ENCODE measurements at places on chromosomes 7 and 10. TPM values are rescaled to one million over a fixed set of nuclear protein-coding genes. Genes with fewer than 3 reads are reported as not detected.
A peak's percentile ranks its signal among the peaks of the same experiment; 100 is the strongest.

Gene FOXI2
- 0.43 TPM for total RNA-seq

Gene EMX2
- not detected for total RNA-seq

Gene DNAJC30
- total RNA-seq, result 2.8 TPM

Gene TAS2R5
- not detected for total RNA-seq

- DNase-seq, result no peak
- H3K36me3 ChIP-seq, result no peaks in the 10 kb centered on the region
- H3K27me3 ChIP-seq, result peaks cover under 1% of the 10 kb centered on the region
- no peak overlapping the region for H3K4me3 ChIP-seq
- no peak overlapping the region for H3K27ac ChIP-seq
- no peaks in the 10 kb centered on the region for H3K4me1 ChIP-seq
Observed at GRCh38 chr10:120508393-120508792, 51.4 kb downstream of the PLPP4 start.

- H3K4me3 ChIP-seq, result no peak overlapping the region
- peak; percentile 75 for DNase-seq
Observed at GRCh38 chr10:62610649-62611229, 193.8 kb upstream of the ADO start.

DNA sequence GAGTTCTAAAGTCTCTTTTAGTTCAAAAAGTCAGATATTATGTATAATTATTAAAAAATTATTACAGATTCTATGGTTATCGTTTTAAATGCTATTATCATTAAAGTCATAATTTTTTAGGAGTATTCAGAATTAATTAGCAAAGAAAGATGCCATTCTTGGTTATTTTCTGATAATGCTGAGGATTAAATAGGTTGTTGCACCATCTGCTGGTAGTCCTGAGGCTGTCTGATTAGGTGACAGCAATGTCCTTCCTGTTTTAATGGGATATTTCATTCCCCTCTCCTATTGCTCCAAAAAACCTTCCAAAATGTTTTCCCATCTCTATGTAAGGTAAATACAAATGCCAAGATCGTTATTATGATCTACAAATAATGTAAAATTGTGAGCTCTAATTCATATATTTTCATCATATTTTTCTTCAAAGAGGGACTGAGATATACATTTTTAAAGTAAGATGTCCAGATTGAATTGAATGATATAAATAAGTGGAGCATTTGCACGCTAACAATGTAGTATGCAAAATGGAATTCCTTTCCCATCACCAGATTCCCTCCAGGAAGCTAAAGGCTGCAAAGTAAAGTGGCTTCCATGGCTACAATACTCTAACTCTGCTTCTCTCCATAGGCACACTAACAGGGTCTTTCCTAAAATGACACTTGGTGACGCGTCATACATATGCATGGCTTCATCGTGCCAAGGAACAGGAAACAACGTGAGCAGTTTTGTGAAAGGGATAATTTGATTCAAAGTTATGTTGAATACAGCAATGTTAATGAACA, 58.8 kb upstream of the AKR1E2 start:
- no peak for DNase-seq
- H3K27me3 ChIP-seq, result no peaks in the 10 kb centered on the region
- no peak overlapping the region for H3K27ac ChIP-seq
- no peaks in the 10 kb centered on the region for H3K4me1 ChIP-seq

DNA sequence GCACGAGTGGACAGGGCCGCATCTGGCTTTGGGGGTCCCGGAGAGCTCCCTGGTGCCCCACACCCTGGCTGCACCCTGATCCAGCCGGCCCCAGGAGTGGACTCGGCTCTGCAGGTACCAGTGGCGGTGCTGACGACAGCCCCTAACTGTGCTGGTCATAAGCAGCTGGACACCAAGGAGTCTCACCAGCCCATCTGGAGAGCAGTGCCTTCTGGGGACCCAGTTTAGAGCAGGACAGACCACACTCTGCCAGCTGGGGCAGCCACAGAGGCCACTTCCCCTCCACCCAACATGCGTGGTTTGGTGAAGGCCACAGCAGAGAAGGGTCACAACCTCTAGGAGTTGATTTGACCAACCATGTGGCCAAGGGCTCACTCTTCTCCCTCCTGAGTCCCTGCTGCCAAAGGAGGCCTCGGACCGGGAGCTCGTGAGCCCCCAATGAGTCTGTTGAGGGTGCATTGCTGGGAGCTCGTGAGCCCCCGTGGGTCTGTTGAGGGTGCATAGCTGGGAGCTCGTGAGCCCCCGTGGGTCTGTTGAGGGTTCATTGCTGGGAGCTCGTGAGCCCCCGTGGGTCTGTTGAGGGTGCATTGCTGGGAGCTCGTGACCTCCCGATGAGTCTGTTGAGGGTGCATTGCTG, 16.0 kb upstream of the INPP5A start:
- no peaks in the 10 kb centered on the region for H3K36me3 ChIP-seq
- no peak for DNase-seq
- no peak overlapping the region for H3K4me3 ChIP-seq

GRCh38 chr10:788796-789748, 99.6 kb upstream of the DIP2C start:
- H3K36me3 ChIP-seq, result no peaks in the 10 kb centered on the region
- DNase-seq, result peak; percentile 79
- peaks cover 6% of the 10 kb centered on the region for H3K27me3 ChIP-seq
- peak overlapping the region; percentile 76 for H3K27ac ChIP-seq

DNA sequence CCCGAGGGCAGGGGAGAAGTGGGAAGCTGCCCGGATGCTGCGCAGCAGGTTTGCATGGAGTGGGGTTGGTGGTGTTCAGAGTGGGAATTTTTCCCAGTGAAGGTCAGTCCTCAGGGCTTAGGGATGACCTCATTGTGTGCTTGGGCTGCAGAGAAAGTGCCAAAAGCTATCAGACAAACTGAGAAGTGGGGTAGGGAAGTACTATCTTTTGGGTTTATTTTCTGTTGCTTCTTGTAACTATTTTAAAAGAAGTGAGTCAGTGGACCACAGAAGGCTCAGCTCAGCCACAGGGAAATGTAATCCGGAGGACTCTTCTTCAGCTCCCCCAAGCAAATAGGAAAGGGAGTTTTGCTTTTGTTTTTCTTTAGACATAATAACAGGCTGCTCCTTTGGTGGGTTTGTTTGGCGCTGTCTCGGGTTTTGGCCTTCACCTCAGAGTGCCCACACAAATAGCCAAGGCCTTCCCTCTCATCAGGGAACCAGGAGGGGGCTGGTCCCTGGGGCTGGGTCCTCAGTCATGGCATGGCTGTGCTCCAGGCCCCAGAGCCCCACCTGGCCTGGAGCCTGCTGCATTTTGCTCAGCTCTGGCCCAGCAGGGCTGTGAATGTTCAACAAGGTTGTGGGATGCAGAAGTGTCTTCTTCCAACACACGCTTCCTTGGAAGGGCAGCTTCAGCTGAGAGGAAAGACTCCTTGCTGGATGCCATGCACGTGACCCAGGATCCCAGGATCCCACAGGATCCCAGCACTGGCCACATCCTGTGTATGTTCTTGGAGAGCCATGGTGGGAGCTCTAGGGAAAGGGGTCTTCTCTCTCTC, 5.4 kb upstream of the FAM170B start:
- peak; percentile 32 for DNase-seq
- no peaks in the 10 kb centered on the region for H3K36me3 ChIP-seq
- H3K27ac ChIP-seq, result peak overlapping the region; percentile 73
- H3K4me1 ChIP-seq, result no peaks in the 10 kb centered on the region

DNA sequence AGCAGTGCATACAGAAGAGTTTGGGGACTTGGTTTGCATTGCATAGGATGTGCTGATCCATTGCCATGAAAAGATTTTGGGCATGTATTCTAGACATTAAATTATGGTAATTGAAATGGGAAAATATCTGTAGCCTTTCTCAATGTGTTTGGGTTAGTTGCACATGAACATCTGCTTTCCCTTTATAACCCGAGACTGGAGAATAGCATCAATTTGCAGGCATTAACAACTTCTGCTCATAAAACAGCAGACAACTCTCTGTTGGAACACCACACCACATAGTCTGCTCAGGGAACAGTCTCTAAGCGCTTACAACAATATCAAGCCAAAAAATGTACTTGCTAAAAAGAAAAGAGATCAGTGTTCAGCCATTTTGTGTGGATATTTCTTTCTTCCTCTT, 1391.1 kb upstream of the LRRTM3 start:
- DNase-seq, result no peak
- H3K36me3 ChIP-seq, result no peaks in the 10 kb centered on the region
- no peak overlapping the region for H3K4me3 ChIP-seq
- no peak overlapping the region for H3K27ac ChIP-seq
- H3K27me3 ChIP-seq, result no peaks in the 10 kb centered on the region

Measured in stomach (tissue), 19 donors.